ENCODE measurements at places on chromosomes 5 and 9.

GRCh38 chr9:107039542-107039941 is 176.6 kb downstream of the ZNF462 start:
- no peaks in the 10 kb centered on the region for H3K36me3 ChIP-seq
- no peak overlapping the region for H3K27ac ChIP-seq
- no peak for DNase-seq
- H3K4me1 ChIP-seq: no peaks in the 10 kb centered on the region
- H3K4me3 ChIP-seq: no peak overlapping the region
- H3K27me3 ChIP-seq: peaks cover 3% of the 10 kb centered on the region

DNA sequence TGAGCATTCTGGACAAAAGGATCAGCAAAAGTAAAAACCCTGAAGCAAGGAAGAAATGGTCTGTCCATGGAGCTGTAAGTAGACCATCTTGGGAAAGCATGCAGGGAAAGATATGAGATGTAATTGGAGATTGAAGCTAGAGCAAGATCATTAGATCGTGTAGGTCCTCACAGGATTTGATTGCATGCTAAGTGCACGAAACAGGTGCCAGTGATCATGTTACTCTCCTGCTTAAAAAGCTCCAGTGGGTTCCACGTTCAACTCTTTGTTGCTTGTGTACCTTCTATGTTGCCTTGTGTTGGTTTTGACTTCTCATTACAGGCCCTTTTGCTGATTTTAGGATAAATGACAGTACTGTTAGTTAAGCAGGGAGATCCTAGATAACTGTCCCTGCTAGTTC is 442.0 kb downstream of the DMRT2 start:
- no peaks in the 10 kb centered on the region for H3K36me3 ChIP-seq
- H3K27ac ChIP-seq: no peak overlapping the region
- peaks cover 2% of the 10 kb centered on the region for H3K27me3 ChIP-seq
- H3K4me3 ChIP-seq: no peak overlapping the region
- DNase-seq: no peak

DNA sequence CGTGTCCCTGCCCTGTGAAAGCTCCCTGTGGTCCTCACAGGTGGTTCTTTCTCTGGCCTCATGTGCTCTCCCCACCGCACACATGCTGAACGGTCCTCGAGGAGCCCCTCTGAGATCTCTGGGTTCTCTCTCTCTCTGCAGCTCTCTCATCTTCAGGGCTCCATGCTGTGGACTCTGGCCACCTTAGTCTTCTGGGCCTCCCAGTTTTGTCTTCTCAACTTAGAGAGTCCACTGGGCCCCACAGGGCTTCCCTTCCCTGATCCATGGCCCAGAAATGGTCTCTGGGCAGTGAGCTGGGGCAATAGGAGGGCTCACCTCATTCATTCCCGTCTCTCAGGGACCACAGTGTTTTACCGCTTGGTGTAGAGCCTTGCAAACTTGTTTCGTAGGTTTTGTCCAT is 26.4 kb downstream of the FGD3 start:
- H3K4me3 ChIP-seq: peak overlapping the region; percentile 56
- H3K27ac ChIP-seq: peak overlapping the region; percentile 87
- H3K27me3 ChIP-seq: no peaks in the 10 kb centered on the region
- H3K36me3 ChIP-seq: peaks cover 38% of the 10 kb centered on the region
- no peak for DNase-seq

GRCh38 chr5:1877103-1878049 is 5.3 kb downstream of the IRX4 start:
- H3K4me1 ChIP-seq: no peaks in the 10 kb centered on the region
- H3K4me3 ChIP-seq: no peak overlapping the region
- DNase-seq: no peak

DNA sequence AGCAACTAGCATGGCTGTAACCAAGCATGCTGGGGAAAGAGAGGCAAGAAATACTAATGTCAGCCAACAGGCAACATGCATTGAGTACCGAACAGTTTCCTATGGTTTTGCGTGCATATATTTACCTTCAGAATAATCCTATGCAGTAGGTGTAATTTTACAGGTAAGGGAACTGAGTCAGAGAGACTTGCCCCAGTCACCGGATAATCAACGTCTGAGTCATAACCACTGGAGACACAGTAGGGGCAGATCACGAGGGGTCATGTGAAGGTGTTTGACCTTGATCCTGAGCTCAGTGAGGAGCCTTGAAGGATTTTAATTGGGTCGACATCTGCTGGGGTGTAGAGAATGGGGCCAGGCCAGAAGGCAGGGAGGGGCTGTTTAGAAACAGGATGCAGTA is 13.4 kb upstream of the TSC1 start:
- H3K27ac ChIP-seq: no peak overlapping the region
- H3K27me3 ChIP-seq: no peaks in the 10 kb centered on the region
- no peaks in the 10 kb centered on the region for H3K4me1 ChIP-seq
- H3K36me3 ChIP-seq: no peaks in the 10 kb centered on the region
- no peak overlapping the region for H3K4me3 ChIP-seq
- DNase-seq: no peak

DNA sequence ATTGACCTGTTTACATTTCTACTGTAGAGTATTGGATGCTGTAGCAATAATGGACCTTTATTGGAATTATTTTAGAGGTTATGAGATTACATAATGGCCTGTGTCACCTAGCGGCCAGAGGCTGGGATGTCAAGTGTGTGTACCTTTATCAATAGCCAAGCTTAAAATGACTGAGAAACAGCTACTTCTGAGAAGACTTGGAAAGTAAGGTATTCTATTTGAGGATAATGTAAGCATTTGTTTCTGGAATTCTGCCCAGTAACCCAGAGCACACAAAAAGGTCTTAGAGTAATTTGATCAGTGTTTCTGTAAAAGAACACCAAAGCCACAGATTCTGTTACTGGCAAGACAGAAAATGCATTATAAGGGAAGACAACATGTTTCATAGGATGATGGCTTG is 116.8 kb downstream of the MACIR start:
- H3K4me3 ChIP-seq: no peak overlapping the region
- no peak overlapping the region for H3K27ac ChIP-seq
- H3K4me1 ChIP-seq: no peaks in the 10 kb centered on the region
- H3K27me3 ChIP-seq: peaks cover 6% of the 10 kb centered on the region

DNA sequence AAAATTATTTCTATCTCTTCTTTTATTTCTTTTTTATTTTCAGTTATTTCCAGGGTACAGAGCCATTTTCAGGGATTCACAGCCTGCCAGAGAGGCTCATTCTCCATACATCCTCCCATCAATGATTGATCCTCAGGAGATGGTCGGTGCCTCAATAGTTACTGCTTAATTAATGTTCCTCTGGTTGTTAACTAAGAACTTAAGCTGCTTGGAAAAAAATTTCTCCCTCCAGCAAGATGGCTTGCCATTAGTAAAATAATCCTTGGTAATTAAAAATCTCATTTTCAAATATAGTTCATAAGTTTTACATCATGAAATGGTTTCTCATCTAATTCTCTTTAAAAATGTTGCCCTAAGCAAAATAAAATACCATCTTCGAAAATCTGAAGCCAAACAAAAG is 20.0 kb downstream of the MARCHF11 start:
- no peak overlapping the region for H3K27ac ChIP-seq
- no peak for DNase-seq
- H3K4me3 ChIP-seq: no peak overlapping the region
- no peaks in the 10 kb centered on the region for H3K4me1 ChIP-seq

DNA sequence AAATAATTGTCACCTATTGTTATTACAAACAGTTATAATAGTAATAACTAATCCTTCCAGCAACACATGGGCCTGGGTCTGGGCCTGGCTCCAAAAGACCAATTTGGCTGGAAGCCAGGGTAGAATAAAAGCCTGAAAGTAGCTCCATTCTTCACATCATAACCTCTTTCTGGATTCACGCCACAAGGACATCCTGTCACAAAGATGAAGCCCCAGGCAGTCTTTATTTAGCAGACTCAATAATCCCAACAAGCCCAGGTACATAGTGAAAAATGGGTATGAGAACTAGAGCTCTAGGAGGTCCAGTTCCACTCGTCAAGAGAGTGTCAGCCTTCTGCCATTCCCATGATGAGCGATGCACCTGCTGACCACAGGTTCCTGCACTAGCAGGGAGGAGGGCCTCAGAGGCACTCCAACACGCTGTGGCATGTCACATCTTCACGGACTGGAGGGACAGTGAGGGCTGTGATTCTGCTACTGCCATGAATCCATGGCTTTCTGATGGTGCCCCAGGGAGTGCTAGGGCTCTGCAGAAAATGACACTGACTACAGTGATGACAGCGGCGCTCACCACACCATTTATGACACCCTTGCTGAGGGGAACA is 124.9 kb downstream of the SPOCK1 start:
- H3K36me3 ChIP-seq: no peaks in the 10 kb centered on the region
- H3K27ac ChIP-seq: no peak overlapping the region
- no peaks in the 10 kb centered on the region for H3K4me1 ChIP-seq
- no peak for DNase-seq
- H3K27me3 ChIP-seq: no peaks in the 10 kb centered on the region

All from activated T-helper 1 cell treated with anti-CD3 and anti-CD28 coated beads, Interleukin-12 subunit alpha, Interleukin-12 subunit beta, Interleukin-2, Interleukin-4 antibody, amounts not matched to agents 30 ng/mL and 10 ng/mL and 1 ng/mL, durations not matched to agents 14 hours and 24 hours and 36 hours (primary cell).